ACHN (cell line): ENCODE measurements at places on chromosomes 2 and 18.

GRCh38 chr2:10374362-10374943, 71.7 kb downstream of the HPCAL1 start:
- no peak for DNase-seq

DNA sequence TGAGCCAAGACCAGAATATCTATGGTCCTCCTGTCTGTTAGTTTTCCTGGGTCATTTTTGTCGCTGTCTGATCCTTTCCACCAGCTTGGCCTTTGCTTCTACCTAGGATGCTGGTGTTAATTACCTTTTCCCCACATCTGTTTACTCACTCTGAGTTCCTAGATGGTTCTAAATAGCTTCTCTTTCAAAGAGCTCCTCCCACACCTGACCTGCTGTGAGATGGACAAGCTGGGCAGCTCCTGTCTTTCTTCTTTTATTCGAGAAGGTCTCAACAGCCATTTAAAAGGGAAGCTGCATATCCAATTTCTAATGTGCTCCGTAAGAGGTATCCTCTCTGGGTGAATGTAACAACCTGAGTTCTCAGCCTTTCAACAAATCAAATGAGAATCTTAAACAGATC, 156.2 kb downstream of the HRH4 start:
- no peak for DNase-seq

DNA sequence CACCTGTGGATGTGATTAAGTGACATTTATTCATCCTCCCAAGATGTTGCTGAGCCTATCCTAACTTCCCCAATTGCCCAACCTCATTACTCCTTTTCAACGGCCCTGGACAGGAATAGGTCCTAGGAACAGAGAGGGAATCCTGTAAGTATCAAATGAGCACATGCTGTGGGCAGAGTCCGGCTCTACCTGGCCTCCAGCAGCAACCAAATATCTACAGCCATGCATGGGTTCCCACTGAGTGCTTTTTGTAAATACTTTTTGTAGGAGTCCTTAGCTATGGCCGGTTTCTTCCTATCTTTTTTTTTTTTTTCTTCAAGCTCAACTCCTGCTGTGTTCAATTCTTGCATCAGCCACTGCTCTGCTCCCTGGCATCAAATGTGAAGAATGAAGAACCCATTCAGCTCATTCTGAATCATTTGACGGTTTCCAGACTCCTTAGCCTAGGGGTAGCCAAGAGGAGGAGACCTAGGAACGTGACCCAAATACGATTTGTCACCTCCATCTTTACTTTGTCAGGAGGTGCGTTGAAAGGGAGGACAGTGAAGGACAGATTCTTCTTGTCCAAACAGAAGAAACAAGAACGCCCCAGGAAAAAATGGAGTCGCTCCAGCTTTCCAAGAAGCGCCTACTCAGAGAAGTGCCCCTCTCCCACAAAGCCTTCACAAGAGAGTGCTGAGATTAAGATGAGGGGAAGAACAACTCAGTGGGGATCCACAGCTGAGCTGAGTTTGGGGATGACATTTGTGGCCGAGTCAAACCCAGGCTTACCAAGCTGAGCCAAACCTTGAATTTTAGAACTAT, 46.7 kb upstream of the LCLAT1 start:
- no peak for DNase-seq

GRCh38 chr2:234881413-234882241, 70.2 kb upstream of the SH3BP4 start:
- DNase-seq, result peak; percentile 99

DNA sequence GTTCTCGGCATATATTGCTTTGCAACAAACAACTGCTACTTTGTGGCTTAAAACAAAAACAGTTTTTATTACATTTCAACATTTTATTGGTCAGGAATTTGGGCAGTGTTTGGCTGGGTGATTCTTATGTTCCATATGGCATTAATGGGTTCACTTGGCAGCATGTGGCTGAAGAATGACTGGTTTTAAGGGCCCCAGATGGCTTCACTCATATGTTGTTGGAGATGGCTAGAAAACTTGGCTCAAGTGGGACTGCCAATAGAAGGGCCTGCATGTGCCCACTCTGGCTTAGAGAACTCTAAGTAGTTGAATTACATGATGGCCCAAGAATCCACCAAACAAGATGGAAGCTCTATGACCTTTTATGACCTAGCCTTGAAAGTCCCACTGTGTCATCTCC, 86.1 kb downstream of the FASTKD2 start:
- no peak for DNase-seq

GRCh38 chr2:222483513-222484039, 59.2 kb downstream of the SGPP2 start:
- no peak for DNase-seq

DNA sequence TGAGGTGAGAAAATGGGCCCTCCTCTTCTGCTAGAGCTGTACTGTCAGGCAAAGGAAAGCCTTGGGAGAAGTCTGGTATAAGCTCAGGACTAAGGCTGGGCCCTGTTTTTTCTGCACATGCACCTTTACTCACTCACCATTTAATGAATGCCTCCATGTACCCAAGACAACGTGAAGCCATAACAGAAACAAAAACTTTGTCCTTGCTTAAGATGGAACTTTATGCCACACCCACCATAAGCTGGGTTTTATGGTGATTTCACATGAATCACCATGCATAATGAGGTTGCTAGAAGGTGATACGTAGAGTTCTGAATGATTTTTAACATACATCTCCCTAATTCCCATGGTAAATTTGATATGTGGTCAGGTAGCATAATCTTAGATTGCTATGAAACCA, 63.7 kb upstream of the CYP26B1 start:
- DNase-seq, result peak; percentile 8

GRCh38 chr2:81007104-81007503, 702.6 kb upstream of the LRRTM1 start:
- DNase-seq, result peak; percentile 2
